Progenitor cell of endocrine pancreas (in vitro differentiated cells): ENCODE measurements at places on chromosomes 1 and 21.

- DNase-seq, result no peak
Measured at GRCh38 chr1:36511804-36512798, 29.4 kb upstream of the CSF3R start.

- DNase-seq, result no peak
Measured at GRCh38 chr1:183365093-183365492, 53.1 kb downstream of the NMNAT2 start.

GRCh38 chr1:209411491-209411929 is 172.0 kb upstream of the CAMK1G start:
- DNase-seq, result no peak

DNA sequence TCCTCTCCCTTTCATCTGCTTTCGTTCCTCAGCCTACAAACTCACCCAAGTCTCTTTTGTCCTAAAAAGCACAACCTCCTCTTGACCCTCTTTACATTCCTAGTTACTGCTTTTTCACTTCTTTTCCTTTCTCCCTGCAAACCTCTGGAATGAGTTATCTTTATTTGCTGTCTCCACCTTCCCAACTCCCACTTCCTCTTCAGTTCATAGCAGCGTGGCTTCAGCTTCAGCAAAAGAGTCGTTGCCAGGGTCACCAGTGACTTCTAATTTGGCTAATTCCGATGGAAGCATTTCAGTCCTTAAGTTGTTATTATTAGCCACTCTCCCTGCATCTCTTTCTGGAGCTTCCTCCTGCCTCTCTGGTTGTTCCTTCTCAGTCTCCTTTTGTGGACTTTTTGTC is 6.2 kb upstream of the TMEM54 start:
- DNase-seq, result no peak

GRCh38 chr1:7808253-7808844 is 24.3 kb downstream of the PER3 start:
- no peak for DNase-seq

DNA sequence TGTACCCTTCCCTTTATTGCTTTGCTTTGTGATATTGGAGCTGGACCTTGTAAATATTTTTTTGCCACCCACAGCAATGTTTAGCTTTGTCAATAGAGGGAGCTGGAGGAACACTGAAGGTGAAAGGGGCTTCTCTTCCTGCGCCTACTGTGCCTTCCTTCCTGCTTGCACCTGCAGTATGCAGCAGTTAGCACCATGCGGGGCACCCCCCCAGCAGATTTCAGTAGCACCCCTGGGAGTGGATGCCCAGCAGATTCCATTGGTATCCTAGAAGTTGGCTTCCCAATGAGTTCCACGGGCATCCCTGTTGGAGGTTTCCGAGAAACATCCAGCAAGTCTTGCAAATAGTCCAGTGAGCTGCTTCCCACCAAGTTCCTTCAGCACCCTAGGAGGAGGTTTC is 25.6 kb downstream of the S100A10 start:
- DNase-seq, result no peak

DNA sequence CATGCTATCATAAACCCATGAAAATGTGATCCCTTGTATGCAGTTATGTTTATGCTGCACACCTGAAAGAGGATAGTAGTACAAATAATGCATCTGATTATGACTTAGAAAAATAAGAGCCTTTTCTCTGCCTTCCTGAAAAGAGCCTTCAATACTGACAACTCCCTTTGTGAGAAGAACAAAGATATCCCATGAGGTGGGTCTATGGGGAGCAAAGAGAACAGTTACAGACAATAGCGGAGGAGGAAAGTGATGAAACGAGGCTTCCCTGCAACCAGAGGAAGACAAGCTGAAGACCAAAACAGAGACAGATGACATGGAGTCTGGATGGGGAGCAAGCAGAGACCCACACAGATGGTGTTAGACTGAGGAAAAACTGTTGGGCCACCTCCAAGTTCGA is 598.3 kb upstream of the PLXNA2 start:
- DNase-seq, result no peak

DNA sequence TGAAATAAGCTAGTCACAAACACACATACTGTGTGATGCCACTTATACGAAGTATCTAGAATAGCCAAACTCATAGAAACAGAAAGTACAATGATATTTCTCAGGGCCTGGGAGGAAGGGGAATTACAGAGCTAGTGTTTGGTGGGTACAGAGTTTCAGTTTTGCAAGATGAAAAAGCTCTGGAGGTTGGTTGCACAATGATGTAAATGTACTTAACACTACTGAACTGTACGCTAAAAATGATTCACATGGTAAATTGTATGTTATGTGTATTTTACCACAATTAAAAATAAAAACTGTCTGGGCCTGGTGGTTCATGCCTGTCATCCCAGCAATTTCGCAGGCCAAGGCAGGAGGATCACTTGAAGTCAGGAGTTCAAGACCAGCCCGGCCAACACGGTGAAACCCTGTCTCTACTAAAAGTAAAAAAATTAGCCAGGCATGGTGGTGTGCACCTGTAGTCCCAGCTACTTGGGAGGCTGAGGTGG is 15.3 kb upstream of the FHAD1 start:
- no peak for DNase-seq

- no peak for DNase-seq
Measured at GRCh38 chr1:227429447-227430359, 111.4 kb upstream of the CDC42BPA start.

GRCh38 chr1:107643766-107644165 is 321.2 kb downstream of the VAV3 start:
- DNase-seq, result no peak

DNA sequence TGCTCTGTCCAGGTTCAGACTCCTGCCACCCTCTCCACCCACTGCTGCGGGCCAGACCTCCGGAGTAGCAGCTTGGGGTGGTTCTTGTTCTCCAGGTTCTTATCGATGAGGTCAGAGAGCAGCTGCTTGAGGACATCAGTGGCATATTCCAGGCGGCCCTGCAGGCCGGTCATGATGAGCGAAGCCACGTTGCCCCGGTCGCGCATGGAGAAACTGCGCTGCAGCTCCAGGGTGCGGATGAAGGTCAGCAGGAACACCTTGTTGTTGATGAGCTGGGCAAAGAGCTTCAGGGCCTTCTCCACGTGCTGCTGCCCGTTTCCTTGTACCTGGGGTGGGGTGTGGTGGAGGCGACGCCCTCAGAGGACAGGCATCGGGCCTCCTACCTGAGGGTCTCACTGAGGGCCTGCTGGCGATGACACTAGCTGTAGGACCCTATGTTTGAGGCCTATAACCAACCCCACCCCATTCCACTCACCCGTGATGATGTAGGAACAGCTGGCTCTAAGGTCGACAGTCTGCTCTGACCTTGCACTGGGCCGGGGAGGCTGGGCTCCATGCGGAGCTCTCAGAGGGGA is 131.2 kb upstream of the CD34 start:
- DNase-seq, result no peak

DNA sequence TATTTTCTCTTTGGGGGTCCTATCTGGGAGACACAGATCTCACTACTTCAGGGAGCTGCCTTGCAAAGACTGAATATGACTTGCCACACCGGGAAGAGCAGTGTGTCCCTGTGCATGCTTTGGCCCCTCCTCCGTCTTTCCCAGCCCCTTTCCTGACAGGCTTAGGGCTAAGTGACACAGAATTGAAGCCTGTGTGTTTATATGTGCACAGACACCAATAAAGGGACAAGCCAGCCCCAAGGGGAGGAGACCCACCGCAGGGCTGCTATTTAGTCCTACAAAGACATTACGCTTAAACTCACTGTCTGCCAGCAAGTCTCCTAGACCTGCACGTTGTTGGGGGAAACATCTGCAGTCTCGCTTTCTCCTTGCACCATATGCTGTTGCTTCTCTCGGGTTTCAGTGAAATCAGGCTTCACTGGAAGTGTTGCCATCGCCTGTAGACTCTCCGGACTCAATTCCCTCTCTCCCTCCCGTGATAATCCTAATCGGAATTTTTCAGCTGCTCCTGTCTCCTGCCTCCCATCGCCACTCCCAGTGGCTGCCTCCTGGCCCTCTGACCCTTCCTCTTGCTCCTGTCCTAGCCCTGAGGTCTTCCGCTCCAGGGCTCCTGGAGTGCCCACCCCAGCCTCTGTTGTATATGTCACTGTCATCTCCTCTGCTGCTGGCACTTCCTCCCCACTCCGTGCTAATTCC is 58.5 kb upstream of the LRRC53 start:
- no peak for DNase-seq

DNA sequence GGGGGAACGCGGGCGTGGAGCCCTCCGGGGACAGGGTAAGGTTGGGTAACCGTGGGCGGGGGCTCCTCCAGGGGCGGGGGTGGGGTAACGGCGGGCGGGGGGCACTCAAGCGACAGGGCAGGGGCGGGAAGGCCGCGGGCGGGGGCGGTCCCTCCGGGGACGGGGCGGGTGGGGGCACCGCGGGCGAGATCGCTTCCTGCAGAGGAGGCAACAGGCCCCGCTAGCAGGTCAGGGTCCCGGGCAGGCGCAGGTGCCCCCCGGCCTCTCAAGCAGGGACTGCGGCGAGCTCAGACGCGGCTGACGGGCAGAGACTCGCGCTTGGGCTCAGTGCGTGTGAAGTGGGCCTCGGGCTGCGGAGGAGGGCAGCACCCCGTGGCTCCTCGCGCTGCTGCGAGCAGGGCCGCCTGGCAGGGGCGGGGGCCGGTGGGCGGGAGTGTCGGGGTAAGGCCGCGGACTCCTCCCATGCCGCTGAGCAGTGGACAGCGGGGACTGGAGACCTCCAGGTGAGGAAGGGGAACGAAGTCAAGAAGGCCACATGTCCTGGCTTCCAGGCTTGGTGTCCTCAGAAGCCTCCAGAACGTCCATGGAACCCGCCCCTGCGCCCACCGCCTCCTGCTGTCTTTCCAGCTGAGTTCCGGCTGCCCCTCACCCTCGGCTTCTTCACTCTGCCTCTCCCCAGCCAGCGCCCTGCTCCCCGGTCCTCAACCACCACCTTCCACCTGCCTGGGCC is 627 bp upstream of the GNB1 start:
- peak; percentile 49 for DNase-seq

DNA sequence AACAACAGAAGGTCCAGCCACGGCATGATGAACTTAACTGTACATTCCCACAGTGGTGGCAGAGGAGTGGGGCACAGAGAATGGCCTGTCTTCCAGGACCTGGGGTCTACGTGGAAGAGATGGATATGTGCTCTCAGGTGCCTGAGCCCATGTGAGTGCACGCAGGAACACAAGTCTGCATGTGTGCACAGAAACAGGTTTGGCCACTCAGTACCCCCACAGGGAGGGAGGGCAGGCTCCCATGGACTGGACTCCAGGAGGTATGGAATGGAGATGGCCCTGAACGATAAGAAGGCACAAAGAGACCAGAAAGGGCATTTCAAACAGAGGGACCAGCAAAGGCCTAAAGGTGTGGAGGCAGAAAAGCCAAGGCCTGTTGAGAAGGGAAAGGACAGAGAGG is 10.8 kb downstream of the COL9A2 start:
- no peak for DNase-seq

GRCh38 chr1:225962440-225962975 is 21.5 kb upstream of the LEFTY2 start:
- peak; percentile 56 for DNase-seq

DNA sequence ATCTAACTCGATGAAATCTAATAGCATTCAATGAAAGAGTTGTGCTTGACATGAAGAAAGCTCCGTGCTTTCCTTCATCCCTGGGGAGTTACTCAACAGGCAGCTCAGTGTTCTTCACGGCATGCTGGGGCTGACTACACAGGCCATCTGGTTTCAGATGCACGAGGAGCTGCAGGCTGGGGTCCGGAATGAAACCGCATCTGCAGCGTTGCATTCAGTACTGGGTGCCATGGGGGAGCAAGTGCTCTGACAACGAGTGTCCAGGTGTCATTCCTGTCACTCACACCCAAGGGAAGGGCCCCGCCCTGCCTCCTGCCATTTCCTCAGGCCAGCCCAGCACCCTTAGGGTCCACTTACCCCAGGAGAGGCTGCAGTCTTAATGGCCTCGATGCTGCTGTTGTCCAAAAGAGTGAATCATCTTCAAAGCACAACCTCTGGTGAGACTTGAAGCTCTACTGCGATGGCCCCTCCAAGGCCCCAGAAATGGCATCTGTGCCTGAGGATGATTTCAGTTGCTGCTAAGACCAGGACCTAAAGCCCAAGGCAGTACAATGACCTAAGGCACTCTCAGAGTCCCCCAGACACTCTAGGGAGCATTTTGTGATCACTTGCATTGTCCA is 61.4 kb downstream of the STUM start:
- no peak for DNase-seq

DNA sequence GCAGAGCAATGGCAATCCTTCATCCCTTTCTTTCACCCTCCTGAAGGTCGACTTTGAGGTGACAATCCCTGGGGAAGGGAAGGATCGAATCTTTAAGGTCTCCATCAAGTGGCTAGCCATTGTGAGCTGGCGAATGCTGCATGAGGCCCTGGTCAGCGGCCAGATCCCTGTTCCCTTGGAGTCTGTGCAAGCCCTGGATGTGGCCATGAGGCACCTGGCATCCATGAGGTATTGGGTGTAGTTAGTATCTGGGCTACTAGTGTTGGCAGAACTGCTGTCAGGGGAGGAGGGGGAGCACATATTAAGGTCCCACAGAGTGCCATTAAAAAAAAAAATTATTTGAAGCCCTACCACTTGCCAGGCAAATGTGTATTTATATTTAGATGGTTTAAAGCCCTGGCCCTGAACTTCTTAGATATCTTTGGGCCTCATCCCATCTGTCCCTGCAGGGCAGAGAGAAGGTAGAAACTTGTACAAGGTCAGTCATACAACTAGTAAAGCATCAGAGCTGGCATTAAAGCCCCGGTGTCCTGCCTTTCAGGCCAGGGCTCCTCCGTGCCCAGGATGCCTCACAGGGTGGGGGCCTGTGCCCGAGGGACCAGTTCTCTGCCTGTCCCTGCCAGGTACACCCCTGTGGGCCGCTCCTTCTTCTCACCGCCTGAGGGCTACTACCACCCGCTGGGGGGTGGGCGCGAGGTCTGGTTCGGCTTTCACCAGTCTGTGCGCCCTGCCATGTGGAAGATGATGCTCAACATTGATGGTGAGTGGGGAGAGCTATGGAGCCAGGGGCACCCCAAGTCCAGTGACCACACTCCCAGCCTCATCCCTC is 10.3 kb downstream of the AGO1 start:
- no peak for DNase-seq
